ENCODE measurements at places on chromosomes 12 and 14.
A peak's percentile ranks its signal among the peaks of the same experiment; 100 is the strongest.

DNA sequence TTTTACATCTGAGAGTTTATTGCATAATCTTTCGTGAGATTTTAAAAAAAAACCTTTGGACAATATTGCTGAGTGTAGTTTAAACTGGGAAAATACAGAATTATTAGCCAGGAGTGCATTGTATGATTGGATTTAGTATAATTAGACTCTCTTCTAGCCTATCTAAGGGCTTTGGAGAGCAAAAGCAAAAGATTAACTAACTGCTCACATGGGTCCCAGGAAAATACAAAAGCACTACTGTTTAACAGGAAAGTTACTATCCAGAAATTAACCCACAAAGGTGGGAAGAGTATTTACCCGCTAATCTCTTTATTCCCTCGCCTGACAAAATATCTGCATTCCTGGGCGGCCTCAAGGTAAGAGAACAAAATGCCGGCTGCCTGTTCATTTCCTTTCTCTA is 309.5 kb downstream of the ATXN7L3B start:
- DNase-seq = no peak

GRCh38 chr14:105859717-105860614 is 333.6 kb downstream of the TMEM121 start:
- DNase-seq = no peak

GRCh38 chr12:103626498-103626897 is 39.4 kb downstream of the STAB2 start:
- no peak for DNase-seq

DNA sequence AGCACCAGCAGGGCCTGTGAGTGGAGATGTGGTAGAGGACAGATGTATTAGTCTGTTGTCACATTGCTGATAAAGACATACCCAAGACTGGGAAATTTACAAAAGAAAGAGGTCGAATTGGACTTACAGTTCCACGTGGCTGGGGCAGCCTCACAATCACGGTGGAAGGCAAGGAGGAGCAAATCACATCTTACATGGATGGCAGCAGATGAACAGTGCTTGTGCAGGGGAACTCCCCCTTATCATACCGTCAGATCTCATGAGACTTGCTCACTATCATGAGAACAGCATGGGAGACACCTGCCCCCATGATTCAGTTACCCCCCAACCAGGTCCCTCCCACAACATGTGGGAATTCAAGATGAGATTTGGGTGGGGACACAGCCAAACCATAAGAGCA is 361.9 kb downstream of the VRK1 start:
- DNase-seq = no peak

GRCh38 chr12:57614178-57614947 is 3.1 kb downstream of the ARHGEF25 start:
- DNase-seq = peak; percentile 46

DNA sequence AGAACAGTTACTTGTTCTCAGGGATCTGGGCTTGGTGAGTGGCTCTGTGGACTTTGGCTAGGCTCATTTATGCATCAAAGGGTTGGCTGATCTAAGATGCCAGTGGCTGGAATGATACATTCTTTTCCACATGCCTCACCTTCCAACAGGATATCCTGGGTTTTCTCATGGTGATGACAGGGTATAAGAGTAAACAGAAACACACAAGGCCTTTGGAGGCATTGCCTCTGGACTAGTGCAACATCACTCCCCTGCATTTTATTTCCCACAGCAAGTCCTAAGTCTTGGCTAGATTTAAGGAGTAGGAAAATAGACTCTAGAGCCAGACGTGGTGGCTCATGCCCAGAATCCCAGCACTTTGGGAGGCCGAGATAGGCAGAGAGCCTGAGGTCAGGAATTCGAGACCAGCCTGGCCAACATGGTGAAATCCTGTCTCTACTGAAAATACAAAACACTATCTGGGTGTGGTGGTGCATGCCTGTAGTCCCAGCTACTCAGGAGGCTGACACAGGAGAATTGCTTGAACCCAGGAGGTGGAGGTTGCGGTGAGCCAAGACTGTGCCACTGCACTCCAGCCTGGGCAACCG is 47.9 kb downstream of the RPH3A start:
- DNase-seq = no peak

GRCh38 chr12:102172436-102172835 is 25.2 kb downstream of the PMCH start:
- no peak for DNase-seq

- DNase-seq = no peak
Measured at GRCh38 chr12:122852336-122853275, 17.3 kb downstream of the HIP1R start.

- no peak for DNase-seq
Measured at GRCh38 chr12:87795555-87795954, 233.6 kb downstream of the C12orf50 start.

GRCh38 chr12:80175307-80175930 is 76.1 kb downstream of the OTOGL start:
- peak; percentile 77 for DNase-seq

- no peak for DNase-seq
Measured at GRCh38 chr12:132140918-132141841, 2.9 kb downstream of the DDX51 start.

- peak; percentile 52 for DNase-seq
Measured at GRCh38 chr12:122079532-122080081, 1.1 kb downstream of the MLXIP start.

GRCh38 chr12:538731-539539 is 79.2 kb downstream of the B4GALNT3 start:
- peak; percentile 91 for DNase-seq

DNA sequence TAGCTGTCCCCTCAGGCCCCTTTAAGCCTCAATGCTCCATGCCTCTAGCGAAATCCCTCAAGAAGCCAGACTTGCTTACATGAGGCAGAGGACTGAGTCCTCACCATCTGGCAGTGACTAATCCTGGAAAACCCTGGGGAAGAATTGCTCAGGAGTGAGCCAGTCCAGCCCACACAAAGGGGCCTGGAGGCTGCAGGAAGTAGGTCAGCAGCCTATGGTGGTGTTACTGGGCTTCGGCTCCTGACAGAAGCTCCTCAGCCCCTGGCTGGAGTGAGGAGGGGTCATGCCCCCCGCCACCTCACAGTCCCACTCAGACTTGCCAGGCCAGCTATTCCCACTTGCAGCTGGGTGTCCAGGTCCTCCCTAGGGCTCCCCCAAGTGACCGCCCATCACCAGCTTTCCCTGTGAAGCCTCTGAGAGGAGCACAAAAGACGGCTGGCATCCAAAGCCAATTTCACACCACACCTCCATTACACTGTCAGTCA is 250.5 kb downstream of the DPF3 start:
- DNase-seq = no peak

GRCh38 chr12:3398196-3398789 is 92.7 kb upstream of the PRMT8 start:
- DNase-seq = no peak

GRCh38 chr14:87617079-87617478 is 375.9 kb downstream of the GALC start:
- no peak for DNase-seq

DNA sequence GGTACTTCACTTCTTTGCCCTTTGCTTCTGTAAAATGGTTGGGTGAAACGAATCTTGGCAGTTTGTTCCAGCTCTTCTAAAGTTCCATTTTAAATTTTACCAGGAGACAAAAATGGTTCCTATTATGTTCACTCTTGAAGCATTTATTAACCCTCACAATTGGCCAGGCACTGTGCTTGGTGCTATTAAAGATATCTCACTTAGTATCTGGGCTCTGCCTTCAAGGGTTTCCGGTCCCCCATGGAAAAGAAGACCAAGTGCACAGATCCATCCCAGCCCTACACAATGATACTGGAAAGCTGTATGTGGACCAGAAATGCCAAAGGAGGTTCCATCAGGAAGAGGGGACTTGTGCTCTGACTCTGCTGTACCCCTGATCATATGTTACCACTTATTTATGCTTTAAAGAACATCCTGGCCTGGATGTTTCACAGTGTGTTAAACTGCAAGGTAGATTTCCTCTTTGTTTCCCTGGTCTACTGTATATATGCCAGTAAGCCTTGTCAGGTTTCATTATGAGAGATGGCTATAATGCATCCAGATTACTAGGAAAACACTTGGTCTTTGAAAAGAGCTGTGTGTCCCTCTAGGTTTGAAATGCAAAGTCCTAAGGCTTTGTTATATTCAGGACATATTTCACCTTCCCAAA is 154.8 kb downstream of the PRKCH start:
- no peak for DNase-seq

DNA sequence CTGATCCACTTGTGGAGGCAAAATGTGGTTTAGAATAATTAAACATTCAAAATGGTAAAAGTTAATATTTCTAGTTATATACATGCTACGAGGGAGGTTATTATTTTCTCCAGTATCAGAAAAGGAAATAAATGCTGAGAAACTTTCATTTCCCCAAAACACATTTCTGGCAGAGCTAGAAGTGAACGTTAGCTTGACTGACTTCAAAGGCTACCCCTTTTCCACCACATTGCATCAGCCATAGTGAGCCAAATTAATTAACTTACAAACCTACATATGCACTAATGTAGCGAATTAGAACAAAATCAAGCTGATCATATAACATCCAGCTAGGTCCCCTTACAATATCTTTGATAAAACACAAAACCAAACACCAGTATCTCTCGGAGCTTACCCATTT is 49.3 kb upstream of the RERGL start:
- DNase-seq = no peak

GRCh38 chr14:71467361-71467811 is 464.8 kb upstream of the RGS6 start:
- no peak for DNase-seq

- DNase-seq = no peak
Measured at GRCh38 chr12:93460003-93460402, 7.3 kb upstream of the MRPL42 start.

DNA sequence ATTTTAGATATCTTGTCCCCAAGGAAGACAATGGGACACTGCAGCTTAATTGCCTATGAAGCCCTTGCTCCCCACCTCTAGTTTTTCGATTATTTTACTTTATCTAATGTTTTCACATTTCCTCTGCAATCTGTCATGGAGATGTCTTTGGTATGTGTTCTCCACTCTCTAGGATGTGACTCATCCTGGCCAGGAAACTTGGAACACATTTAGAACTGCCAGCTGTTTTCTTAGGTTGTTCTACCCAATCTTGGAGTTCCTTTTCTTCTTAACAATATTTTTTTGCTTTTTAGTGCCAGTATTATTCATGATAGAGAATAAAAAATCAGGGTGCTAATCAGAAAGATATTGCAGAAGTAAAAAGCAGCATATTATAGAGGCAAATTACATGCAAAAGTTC is 101.7 kb upstream of the CLEC14A start:
- no peak for DNase-seq

GRCh38 chr12:52675301-52675701 is 4.9 kb downstream of the KRT1 start:
- DNase-seq = no peak

DNA sequence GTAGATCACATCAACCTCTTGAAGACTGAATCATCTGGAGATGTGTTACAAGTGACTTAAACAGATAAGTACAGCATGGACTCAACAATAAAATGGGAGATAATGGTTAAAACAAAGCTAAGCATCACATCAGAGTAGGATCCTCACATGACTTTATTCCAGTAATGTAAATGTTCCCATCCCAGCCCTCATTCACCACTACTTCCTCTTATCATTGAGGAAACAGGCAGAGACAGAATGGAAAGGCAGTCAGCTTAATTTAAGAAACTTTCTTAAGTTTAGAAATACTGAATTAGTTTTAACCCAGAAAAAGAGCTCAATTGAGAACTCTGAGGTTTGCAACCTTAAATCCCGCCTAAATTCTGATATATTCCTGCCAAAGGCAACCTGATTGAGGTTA is 1.2 kb upstream of the ALG10 start:
- no peak for DNase-seq

DNA sequence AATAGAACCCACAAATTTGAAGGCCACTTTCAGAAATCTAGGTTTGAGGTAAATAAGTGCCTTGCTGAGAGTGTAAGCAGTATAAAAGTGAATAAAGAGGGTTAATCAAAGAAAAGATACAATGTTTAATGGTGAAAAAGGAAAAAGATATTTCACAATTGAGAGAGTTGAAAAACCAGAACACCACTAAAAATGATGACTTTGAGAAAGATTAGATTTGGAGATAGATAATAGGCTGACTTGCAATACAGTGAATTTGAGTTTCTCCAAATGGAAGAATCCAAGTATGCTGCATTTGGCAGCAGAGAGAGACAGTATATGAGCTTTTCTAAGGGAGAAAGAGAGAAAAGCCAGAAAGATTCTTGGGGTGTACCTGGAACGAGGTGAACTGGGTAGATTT is 2.2 kb downstream of the DENR start:
- no peak for DNase-seq

GRCh38 chr14:72970058-72970630 is 43.9 kb downstream of the DCAF4 start:
- no peak for DNase-seq

DNA sequence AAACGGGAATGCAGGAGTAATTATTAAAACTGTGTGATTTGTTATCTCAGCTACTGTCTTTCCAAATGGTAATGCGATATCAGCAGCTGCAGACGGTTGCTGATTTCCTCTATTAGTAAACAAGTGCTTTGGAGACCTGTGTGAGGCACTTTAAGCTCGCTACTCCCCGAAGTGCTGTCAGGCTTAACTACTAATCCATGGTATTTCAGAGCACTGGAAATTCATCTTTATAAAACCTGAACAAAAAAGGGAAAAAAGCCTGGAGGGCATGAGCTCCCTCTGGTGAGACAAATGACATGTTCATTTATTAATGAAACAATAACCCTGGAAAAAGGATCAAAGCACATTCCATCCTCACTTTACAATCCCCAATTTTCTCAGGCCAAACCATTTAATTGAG is 143.6 kb upstream of the OTX2 start:
- no peak for DNase-seq

DNA sequence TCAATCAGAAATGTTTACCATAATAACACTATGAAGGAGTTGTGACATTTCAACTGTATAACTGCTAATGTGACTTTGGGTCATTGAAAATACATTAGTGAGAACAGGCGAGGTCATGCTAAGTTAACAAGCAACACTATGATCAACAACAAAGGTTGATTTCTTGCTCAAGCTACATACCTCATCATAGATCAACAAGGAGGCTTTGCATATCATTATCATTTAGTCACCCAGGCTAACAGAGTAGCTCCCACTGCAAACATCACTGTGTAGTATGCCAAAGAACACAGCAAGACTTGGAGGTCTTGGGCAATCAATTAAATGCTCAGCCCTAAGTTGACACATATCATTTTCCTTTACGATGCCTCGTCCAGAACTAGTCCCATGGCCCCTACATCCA is 212.5 kb downstream of the NOVA1 start:
- DNase-seq = no peak

DNA sequence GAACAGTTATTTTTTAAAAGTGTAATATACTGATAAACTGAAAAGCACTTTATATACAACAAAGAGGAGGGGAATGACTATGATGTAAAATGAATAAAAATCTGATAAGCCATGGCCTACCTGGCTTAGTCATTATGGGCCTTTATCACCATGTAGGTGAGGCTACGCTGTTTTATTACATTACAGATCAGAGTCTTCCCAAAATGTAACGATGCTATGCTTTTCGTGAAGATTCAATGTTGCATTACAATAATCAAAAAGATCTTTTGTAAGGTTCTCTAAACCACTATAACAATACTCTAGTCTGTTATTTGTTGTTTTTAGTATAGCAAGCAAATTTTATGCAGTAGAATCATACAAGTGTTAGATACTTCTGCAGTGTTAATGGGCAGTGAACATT is 34.2 kb downstream of the ARID4A start:
- DNase-seq = no peak

Measured in RPMI8226 (cell line).